Immature natural killer cell (primary cell): ENCODE measurements at places on chromosomes 4 and X. TPM values are rescaled to one million over a fixed set of nuclear protein-coding genes. Genes with fewer than 3 reads are reported as not detected.

Gene MAGEB1
- polyA plus RNA-seq = not detected

- DNase-seq = no peak
- no peak overlapping the region for H3K27ac ChIP-seq
- no peaks in the 10 kb centered on the region for H3K36me3 ChIP-seq
- H3K4me3 ChIP-seq = no peak overlapping the region
- H3K27me3 ChIP-seq = peaks cover 4% of the 10 kb centered on the region
Measured at GRCh38 chr4:169931964-169932363, 94.2 kb downstream of the MFAP3L start.

GRCh38 chrX:40237731-40238178 is 140.0 kb upstream of the BCOR start:
- no peaks in the 10 kb centered on the region for H3K36me3 ChIP-seq
- no peak overlapping the region for H3K27ac ChIP-seq
- peaks cover 3% of the 10 kb centered on the region for H3K27me3 ChIP-seq
- H3K4me1 ChIP-seq = no peaks in the 10 kb centered on the region

DNA sequence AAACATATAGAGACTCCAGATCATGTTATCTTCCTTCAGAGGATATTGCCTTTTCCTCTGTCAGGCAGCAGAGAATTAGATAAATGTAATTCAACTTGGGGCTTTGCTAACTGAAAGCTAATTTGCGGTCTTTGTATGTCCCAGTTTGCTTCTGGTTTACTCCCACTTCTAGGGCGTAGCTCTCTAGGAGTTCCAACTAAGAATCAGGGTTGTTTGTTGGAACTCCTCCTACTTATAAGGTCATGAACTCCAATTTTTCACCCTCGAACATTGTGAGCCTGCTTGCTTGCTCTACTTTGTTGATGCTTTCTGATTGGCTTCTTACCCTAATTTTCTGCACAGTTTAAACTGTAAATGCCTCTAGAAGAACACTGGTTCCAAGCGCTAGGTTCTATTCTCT is 66.1 kb downstream of the FMR1NB start:
- no peak for DNase-seq
- H3K27me3 ChIP-seq = no peaks in the 10 kb centered on the region
- H3K4me1 ChIP-seq = no peaks in the 10 kb centered on the region
- no peaks in the 10 kb centered on the region for H3K36me3 ChIP-seq

- H3K27ac ChIP-seq = no peak overlapping the region
- no peak overlapping the region for H3K4me3 ChIP-seq
- no peaks in the 10 kb centered on the region for H3K4me1 ChIP-seq
- H3K27me3 ChIP-seq = peaks cover 3% of the 10 kb centered on the region
- H3K36me3 ChIP-seq = no peaks in the 10 kb centered on the region
Measured at GRCh38 chrX:135740681-135741149, 27.3 kb downstream of the CT45A1 start.

DNA sequence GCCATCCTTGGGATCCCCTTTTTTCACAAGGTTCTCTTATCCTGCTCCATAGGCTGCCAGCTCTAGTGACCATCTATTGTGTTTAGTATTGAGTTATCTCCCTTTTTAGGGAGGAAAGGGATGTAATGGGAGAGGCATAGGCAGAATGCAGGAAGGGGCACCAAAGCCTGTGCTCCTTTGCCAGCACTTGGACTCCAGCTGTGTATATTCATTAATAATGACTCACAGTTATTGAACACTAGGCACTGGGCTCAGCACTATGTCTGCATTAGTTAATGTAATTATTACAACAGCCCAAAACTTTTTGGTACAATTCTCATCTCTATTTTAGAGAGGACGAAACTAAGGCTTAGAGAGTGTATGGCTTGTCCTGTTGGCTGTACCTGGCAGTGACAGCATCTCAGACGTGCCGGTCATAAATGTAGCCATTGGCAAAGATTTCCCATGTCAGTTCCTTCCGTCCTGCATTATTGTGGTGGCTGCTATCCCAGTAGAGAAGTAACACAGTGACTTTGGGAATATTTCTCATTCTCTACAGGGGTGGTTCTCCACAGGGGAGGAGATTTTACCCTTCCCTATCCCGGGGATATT is 90.3 kb downstream of the AFF1 start:
- peaks cover 67% of the 10 kb centered on the region for H3K4me1 ChIP-seq
- DNase-seq = no peak
- no peak overlapping the region for H3K4me3 ChIP-seq
- no peaks in the 10 kb centered on the region for H3K27me3 ChIP-seq
- no peak overlapping the region for H3K27ac ChIP-seq
- no peaks in the 10 kb centered on the region for H3K36me3 ChIP-seq
